Endodermal cell (in vitro differentiated cells): ENCODE measurements at places on chromosomes 2 and 18. TPM values are rescaled to one million over a fixed set of nuclear protein-coding genes. Genes with fewer than 3 reads are reported as not detected.

- no peaks in the 10 kb centered on the region for H3K27me3 ChIP-seq
- no peaks in the 10 kb centered on the region for H3K36me3 ChIP-seq
- H3K27ac ChIP-seq = no peak overlapping the region
- no peak for DNase-seq
- no peak overlapping the region for H3K4me3 ChIP-seq
Measured at GRCh38 chr2:163417596-163418337, 318.0 kb downstream of the FIGN start.

GRCh38 chr2:46915281-46915810 is at the start of gene MCFD2:
Gene MCFD2, minus strand, starts transcription at chr2:46915806. Its CDS starts 6,635 bp downstream, at chr2:46909171.
- no peaks in the 10 kb centered on the region for H3K4me1 ChIP-seq
- no peak for DNase-seq
- peaks cover 29% of the 10 kb centered on the region for H3K36me3 ChIP-seq
- H3K27me3 ChIP-seq = no peaks in the 10 kb centered on the region
- H3K4me3 ChIP-seq = peak within 1 kb of the TSS; percentile 97

SLC4A3 gene
- 13.4 to 15.8 TPM (median 13.8 TPM) in 3 replicates for total RNA-seq

DNA sequence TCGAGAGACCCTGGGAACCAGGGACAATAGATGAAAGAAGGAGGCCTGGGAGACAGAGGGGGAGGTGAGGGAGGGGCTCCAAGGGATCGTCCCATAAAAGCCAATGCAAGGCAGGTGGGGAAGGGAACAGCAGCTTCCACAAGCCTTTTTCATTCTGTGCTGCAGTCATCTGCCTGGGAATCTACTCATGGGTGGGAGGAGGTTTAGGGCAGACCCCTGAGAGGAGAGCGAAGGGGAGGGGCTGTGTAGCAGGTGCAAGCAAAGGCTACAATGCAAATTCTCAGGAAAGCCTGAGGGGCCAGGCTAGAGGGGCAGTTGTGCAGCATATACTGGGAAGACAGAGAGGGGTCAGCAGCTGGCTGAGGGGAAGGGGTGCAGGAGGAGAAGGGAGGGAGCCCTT is 135.4 kb downstream of the SETBP1 start:
- no peak for DNase-seq
- peak overlapping the region; percentile 94 for H3K27ac ChIP-seq
- peaks cover 2% of the 10 kb centered on the region for H3K36me3 ChIP-seq
- peaks cover 6% of the 10 kb centered on the region for H3K4me1 ChIP-seq
- H3K27me3 ChIP-seq = no peaks in the 10 kb centered on the region

CDH2 gene
- 489 and 572 TPM in 2 replicates for total RNA-seq

DNA sequence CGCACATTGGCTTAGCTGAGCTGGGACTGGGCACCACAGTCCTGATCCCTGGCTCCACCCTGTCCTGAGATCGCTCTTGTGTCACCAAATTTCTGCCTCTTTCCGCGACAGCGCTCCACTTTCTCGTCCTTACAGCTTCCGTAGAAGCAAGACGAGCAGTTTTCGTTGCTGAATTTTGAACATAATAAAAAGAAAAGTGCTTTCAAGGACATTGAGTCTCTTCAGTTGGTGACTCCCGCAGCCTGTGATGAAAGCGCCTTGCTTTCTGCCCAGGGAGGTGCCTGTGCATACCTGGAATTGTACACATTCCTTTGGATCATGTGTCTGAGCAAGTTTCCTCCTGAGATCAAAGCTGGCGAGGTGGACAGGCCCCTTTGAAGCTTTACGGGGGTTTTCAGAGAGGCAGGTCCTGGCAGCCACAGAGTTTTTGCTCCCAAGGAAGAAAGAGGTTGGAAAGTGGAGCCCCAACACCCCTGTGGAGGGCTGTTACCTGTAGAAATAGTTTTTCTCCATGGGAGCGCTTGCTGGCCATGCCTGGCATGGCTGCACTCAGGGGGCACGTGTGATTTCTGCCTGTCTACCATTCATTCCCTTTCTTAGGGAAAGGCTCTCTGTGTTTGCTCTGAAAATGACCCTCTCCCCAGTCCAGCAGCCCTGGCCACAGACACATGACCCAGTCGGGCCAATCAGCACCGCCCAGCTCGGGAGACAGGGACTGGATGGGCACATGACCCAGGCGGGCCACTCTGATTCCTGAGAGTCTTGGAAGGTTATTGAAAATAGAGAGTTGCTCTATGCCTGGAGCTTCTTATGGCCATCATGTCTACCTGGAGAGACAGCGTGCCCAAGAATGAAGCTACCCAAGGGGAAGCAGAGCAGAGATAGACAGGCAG is 115.6 kb upstream of the OTOS start:
- peak; percentile 63 for DNase-seq
- no peak overlapping the region for H3K27ac ChIP-seq
- H3K4me3 ChIP-seq = no peak overlapping the region
- no peaks in the 10 kb centered on the region for H3K36me3 ChIP-seq
- H3K4me1 ChIP-seq = no peaks in the 10 kb centered on the region

GRCh38 chr18:22436136-22436535 is 18.4 kb upstream of the CTAGE1 start:
- no peak for DNase-seq
- H3K36me3 ChIP-seq = no peaks in the 10 kb centered on the region
- peaks cover 4% of the 10 kb centered on the region for H3K4me1 ChIP-seq
- no peak overlapping the region for H3K4me3 ChIP-seq
- H3K27ac ChIP-seq = no peak overlapping the region

GRCh38 chr2:120985174-120985996 is 249.7 kb downstream of the GLI2 start:
- H3K4me3 ChIP-seq = no peak overlapping the region
- no peaks in the 10 kb centered on the region for H3K27me3 ChIP-seq
- H3K27ac ChIP-seq = no peak overlapping the region
- H3K4me1 ChIP-seq = no peaks in the 10 kb centered on the region

GRCh38 chr2:235672720-235673119 is 178.9 kb downstream of the AGAP1 start:
- no peak overlapping the region for H3K4me3 ChIP-seq
- H3K27me3 ChIP-seq = peaks cover 23% of the 10 kb centered on the region
- no peaks in the 10 kb centered on the region for H3K4me1 ChIP-seq
- no peak for DNase-seq

DNA sequence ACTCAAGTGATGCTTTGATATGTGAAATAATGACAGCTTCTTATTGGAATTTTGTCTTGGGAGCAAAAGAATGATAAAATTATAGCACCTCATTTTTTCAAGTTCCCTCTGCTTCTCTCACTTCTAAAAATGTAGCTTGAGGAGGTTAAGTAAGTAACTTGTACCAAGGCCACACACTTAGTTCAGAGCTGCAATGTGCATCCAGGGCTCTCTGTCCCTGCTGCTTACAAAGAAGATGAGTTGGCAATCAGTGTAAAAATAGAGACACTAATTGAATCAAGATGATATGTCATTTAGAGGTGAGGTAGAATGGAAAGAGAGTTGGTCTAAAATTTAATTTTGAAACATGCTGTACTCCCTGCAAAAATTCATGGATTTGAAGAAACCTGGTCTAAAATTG is 312.0 kb upstream of the TNP1 start:
- peaks cover 4% of the 10 kb centered on the region for H3K27me3 ChIP-seq
- H3K4me1 ChIP-seq = no peaks in the 10 kb centered on the region
- no peak overlapping the region for H3K27ac ChIP-seq
- DNase-seq = no peak

DNA sequence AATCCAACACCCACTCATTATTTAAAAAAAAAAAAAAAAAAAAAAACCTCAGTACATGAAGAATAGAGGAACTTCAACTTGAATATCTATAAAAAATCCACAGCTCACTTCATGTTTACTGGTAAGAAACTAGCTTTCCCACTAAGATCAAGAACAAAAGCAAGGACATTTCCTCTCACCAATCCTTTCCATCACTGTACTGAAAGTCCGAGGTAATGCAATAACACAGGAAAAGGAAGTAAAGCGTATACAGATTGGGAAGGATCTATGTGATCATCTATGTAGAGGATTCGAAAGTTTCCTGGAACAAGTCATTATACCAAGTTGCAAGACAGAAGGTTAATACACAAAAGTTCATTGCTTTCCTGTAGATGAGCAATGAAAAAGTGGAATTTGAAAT is 63.2 kb downstream of the ROCK2 start:
- peaks cover 61% of the 10 kb centered on the region for H3K36me3 ChIP-seq
- no peaks in the 10 kb centered on the region for H3K27me3 ChIP-seq
- no peak overlapping the region for H3K4me3 ChIP-seq
- no peak for DNase-seq

GRCh38 chr2:232587512-232587911 is 37.0 kb downstream of the EIF4E2 start:
- DNase-seq = no peak
- no peaks in the 10 kb centered on the region for H3K27me3 ChIP-seq
- no peak overlapping the region for H3K27ac ChIP-seq
- H3K36me3 ChIP-seq = peaks cover 2% of the 10 kb centered on the region
- no peaks in the 10 kb centered on the region for H3K4me1 ChIP-seq

DNA sequence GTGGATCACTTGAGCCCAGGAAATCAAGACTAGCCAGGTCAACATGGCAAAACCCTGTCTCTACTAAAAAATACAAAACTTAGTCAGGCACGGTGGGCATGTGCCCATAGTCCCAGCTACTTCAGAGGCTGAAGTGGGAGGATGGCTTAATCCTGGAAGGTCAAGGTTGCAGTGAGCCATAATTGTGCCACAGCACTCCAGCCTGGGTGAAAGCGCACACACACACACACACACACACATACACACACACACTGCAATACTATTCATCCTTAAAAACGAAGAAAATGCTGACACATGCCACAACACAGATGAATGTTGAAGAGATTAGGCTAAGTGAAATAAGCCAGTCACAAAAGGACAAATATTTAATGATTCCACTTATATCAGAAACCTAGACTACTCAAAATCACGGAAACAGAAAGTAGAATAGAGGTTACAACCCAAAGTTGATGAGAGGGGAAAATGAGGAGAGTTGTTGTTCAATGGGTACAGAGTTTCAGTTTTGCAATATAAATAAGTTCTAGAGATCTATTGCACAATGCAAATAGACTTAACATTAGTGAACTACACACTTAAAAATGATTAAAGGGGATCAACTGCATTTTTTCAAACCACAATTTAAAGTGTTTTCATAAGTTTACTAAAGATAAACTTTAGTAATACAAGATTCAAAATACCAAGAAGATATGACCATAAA is 114.5 kb downstream of the USP34 start:
- peaks cover 38% of the 10 kb centered on the region for H3K36me3 ChIP-seq
- no peak overlapping the region for H3K27ac ChIP-seq
- H3K4me1 ChIP-seq = peaks cover 7% of the 10 kb centered on the region
- no peak for DNase-seq

SLC11A1 gene
- 0.16 TPM in 1 of 2 replicates, not detected in the other for total RNA-seq
